A172 (cell line): ENCODE measurements at places on chromosomes 6 and 20. TPM values are rescaled to one million over a fixed set of nuclear protein-coding genes. Genes with fewer than 3 reads are reported as not detected.

The RREB1 gene
- 5.1 and 7.3 TPM in 2 replicates for total RNA-seq

The SAMD5 gene
- total RNA-seq, result 1.8 and 2.7 TPM in 2 replicates

GRCh38 chr6:30781743-30782424 is 37.5 kb upstream of the IER3 start:
- peak; percentile 96 for DNase-seq

The DNMT3B gene
- 4.5 and 6.2 TPM in 2 replicates for total RNA-seq

DNA sequence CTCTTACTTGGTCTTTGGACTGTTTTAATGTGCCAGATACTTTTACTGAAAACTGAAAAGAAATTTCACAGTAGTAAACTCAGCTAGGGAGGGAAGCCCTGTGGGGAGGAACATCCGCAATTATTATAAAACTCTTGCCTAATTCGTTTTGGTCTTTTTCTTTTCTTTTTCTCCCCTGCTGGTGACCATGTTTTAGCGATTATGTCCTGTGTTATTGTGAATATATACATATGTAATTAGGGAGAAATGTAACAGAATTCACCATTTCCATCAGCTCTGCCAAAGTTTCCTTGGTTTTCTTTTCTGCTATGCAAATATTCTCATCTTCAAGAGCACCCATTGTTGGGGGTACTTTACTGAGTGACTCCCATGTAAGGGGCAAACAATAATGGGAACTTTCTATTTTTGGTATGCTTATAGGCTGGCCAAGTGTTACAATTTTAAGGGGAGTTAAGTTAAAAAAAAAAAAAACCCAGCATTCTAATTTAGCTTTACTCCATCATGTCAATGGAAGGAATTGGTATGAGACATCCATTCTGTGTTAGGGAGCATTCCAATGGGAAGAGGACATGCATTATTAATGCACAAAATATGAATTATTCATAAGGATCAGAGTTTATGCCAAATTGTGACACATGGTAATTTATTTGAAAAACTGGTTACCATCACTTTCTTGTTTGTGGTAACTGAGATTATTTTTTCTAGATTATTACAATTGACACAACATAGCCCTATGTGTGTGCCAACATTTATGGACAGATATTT is 2.0 kb downstream of the DOK5 start:
- no peak for DNase-seq
